ENCODE measurements at places on chromosomes 2 and 18. TPM values are rescaled to one million over a fixed set of nuclear protein-coding genes. Genes with fewer than 3 reads are reported as not detected.

The IL1RL2 gene
- 3.7 TPM for total RNA-seq

The RFX8 gene
- 9.0 TPM for total RNA-seq

The OBSL1 gene
- 57.1 TPM for total RNA-seq

The LAMA1 gene
- 11.0 TPM for total RNA-seq

The TNS1 gene
- total RNA-seq = 102 TPM

The XDH gene
- total RNA-seq = 0.43 TPM

Data from articular chondrocyte of knee joint (primary cell).